ENCODE measurements at places on chromosomes 12 and 14.

- DNase-seq, result no peak
These were observed 12.6 kb upstream of the OR10P1 start for GRCh38 chr12:55624056-55624455.

DNA sequence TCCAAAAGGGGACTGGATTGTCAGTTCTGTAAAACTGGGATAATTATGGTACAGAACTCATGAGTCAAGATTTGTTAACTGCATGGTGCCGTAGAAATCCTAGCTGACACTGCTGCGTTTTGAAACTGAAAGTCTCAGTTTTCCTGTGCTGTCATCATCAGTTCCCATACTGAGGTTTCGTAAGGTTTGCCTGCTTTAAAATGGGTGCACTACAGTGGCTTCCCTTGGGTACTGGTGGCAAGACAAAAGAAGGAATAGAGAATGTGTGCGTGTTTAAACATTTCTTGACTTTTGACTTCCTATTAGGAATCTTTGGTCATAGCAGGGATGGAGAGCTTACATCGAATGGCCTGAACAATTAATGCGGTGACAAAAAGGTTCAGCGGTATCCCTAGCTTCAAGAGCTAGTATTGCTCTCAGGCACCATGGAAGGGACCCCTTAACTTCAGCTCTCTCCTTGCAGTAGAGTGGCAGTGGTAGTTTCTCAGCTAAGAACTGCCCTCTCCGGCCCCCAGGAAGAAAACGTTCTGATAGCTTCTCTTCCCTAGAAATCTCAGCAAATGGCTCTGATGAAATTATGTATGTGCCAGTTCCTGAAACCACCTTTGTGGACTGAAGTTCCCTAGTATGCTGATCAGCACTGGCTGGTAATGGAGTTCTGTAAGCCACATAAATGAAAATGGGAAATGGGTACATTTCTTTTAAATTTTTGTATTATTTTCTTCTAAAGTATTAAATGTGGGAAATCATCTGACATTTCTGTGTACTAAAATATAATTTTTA, 28.9 kb downstream of the ANO6 start:
- no peak for DNase-seq

GRCh38 chr14:39454906-39455539, 22.8 kb upstream of the FBXO33 start:
- no peak for DNase-seq

DNA sequence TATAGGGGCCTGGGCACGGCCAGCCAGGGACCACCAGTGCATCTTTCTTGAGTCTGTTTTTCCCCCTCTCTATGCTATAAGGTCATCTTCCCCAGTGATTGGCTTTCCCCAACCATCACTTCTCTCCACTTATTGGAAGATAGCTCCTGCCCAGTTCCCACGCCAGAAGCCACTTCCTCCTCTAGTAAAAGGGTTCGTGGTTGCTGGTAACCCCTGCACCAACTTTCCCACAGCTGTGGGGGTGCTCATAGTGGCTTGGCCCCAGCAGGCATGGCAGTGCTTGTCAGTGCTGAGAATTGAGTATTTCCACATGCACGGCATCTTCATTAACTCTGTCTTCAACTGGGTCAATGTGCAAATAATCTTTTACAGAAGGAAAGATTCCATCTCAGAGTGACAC, 215.4 kb downstream of the FOXN3 start:
- no peak for DNase-seq

GRCh38 chr12:88035907-88036289, 6.7 kb upstream of the C12orf50 start:
- no peak for DNase-seq

DNA sequence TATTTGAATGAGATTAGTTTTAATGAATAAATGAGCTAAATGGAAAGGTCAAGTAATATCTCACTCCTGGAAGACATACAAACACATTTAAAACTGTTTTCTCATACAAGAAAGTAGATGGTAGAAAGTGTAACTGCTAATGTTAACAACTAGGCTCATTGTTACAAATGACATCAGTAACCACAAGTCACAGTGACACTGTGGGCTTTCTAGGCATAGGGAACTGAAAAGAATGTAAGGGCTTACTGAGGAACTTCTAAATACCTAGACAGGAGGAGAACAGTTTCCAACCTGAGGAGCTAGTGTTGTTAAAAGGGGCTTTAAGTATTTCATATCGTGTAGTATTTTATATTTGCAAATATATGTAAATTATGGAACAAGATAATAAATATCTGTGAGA, 17.5 kb upstream of the ERGIC2 start:
- no peak for DNase-seq

- no peak for DNase-seq
These were observed 253.7 kb downstream of the MSRB3 start for GRCh38 chr12:65532162-65532561.

DNA sequence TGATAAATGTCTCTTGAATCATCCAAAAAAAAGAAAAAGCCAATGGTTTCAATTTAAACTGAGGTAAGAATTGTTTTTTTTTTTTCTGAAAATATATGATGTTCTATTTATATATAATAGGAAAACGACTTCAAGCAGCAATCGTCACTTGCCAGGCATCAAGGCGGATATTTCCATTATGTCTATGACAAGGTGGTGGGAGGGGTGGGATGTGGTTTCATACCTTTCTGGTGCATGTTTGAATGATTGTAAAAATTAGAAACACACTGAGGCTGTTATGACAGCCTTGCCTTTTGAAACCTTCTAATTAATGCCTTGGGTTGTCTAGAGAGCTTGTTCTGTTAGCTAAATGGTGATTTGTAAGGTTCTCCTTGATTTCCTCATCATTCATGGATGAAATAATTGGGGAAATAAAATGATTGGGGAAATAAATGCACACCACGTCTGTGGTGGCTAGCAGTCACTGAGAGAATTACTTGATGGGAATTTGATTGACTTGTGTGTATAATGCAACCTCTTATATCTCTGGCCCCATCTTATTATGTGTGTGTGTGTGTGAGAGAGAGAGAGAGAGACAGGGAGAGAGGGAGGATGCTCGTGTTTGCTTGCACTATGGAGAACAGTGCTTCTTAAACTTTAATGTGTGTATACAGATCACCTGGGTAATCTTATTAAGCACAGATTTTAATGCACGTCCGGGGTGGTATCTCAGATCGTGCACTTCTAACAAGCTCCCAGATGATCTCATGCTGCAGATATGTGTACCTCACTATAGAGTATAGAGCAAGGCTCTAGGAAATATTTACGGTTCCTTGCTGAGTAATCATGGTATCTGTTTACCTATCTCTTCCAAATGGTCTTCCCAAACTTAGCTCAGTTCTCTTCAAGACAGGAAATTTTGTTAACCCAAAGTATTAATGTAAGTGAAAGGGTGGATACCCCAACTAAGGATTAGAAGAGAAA, 502.6 kb downstream of the DIO2 start:
- DNase-seq, result no peak

GRCh38 chr12:79514730-79515529, 175.8 kb downstream of the PAWR start:
- no peak for DNase-seq

- no peak for DNase-seq
These were observed 51.0 kb downstream of the MAGOHB start for GRCh38 chr12:10562306-10562933.

DNA sequence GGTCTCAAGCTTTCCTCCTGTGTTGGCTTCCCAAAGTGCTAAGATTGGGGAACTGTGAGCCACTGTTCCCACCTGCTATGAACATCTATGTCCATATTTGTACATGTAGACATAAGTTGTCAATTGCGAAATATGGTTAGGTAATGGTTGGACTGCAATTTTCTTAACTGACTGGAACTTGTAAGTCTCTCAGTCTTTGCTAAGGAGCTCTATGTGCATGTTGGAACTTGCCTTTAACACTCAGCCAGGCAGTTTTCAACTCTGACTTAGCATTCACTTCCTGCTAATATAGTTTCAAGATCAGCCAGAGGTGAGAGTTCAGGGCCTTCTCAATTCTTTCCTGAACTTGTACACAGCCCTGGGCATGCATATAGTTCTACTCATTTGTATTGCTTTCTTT, 44.5 kb upstream of the EEA1 start:
- DNase-seq, result no peak

DNA sequence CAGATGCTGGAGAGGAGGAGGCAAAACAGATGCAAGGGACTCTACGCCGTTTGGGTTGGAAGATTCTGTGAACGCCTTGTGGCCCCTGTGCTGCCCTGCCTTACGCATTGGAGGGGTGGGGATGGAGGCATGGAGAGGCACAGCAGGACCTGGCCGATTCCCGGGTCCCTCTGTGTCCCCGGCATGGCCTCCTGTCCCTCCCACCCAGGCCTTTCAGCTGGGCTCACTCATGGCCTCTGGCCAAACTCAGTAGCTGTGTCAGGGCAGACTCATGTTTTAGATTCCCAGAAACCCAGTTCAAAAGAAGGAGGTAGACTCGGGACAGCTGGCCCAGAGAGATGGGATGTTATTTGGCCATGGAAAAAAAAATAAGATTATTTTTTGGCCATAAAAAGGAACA, 40.1 kb downstream of the TESC start:
- no peak for DNase-seq

- DNase-seq, result no peak
These were observed 176.1 kb downstream of the DAD1 start for GRCh38 chr14:22412926-22413411.
